ENCODE measurements at places on chromosomes 2 and 18.

DNA sequence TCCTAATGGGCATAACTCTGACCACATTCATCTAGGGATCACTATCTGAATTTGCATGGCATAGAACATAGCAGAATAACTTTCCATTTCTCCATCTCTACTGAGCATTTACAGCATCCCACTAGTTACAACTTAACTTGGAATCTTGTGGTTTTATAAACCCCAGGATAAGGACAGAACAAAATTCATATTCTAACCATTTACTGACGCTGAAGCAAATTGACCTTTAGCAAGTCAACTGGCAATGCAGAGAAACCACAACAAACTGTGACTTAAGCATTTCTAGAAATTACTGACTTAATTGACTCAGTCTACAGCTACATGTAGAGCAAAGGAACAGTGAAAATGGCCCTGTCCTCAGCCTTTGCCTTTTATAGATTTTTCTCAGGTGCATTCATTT, 61.2 kb downstream of the DCC start:
- DNase-seq: no peak

DNA sequence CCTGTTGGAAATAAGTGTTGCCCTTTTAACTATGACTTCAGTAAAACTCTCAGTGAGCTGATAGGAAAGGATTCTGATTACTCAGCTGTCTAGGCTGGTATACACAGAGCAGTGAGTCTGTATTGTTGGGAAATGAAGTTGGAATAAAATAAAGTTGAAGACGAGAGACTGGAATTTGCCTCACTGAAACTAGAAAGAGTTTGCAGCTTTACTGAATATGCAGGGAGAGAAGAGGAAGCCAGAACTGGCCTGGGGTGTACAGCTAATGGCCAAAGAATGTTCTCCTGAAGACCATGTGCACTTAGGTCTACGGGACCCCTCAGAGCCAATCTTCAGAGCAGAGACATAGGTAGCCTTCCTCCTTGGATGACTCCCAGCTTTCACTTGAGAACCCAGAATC, 26.5 kb downstream of the EIF4E2 start:
- DNase-seq: no peak

GRCh38 chr2:189238903-189239302, 59.3 kb upstream of the COL5A2 start:
- DNase-seq: no peak

DNA sequence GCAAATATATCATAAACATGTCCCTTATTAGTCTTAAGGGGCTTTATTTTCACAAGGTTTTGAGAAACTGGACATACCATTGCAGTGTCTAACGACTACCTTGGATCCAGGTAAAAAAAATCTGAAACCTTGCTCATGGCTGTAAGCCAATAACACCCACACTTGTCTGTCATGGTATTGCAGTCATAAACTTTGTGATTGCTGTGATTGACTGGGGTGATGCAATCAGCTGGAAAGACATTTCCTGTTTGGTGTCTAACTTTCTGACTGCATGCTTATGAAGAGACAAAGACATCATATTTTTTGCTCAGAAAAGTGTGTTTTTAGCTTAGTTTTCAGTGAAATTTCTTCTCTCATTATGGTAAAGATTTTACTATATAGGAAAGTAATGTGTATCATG, 635.0 kb downstream of the TSN start:
- DNase-seq: no peak

- DNase-seq: no peak
Measured at GRCh38 chr2:169301596-169302335, 60.6 kb downstream of the LRP2 start.

GRCh38 chr2:187617905-187618304, 63.7 kb upstream of the TFPI start:
- DNase-seq: no peak

DNA sequence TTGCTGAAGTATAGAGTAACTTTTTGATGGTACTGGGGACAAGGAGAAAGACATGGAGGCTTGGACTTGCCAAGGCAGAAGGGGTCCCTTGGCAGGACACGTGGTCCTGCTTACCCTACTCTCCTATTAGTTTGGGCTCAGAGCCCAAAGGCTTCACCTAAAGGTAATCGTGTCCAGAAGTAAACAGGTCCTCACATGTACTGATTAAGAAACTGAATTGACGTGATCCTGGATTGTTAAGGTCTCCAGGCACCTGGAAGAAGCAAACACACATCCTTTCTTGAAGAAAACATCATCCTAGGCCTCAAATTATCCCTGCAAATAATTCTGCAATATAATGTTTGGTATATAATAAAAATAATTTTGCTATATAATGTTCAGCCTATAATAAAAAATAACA, 50.0 kb downstream of the DTNB start:
- DNase-seq: no peak

DNA sequence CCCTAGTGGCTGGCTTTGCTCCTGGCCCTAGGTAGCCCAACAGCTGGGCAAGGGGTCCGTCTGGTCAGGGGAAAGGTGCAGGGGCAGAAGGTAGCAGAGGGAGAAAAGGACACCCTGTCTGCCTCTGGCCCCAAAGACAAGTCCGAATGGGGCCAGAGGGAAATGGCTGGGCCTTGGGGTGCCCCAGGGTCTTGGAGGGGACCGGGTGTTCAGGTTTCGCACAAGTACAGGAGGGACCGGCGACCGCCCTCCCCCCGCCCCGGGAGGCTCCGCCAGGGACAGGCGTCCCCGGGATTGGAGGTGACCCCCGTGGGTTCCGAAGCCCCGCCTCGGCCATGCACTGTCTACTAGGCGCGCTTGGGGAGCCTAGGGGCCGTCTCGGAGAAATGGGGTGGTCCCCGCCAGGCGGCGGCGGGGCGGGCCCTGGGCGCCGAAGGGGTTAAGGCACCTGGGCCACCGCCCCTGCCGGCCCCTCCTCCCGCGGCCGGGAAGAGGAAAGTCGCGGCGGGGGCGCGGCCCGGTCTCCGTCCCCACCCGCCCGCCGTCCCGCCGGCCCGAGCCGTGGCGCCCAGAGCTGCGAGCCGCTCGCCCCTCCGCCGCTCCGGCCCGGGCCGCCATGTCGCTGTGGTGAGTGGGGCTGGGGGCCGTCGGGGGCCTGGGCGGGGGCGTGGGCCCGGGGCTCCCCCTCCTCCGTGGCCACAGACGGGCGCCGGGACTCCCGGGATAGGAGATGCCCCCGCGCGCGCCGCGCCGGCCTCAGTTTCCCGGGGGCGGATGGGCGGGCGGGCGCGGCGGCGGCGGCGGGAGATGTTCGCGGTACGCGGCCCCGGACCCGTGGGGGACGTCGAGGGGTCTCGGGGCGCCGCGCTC, at the start of gene B3GNT7:
TSS of gene B3GNT7 (plus strand) at position 523 of the 870 bp plus-strand sequence. CDS start at position 617, 94 bp downstream.
- DNase-seq: no peak

DNA sequence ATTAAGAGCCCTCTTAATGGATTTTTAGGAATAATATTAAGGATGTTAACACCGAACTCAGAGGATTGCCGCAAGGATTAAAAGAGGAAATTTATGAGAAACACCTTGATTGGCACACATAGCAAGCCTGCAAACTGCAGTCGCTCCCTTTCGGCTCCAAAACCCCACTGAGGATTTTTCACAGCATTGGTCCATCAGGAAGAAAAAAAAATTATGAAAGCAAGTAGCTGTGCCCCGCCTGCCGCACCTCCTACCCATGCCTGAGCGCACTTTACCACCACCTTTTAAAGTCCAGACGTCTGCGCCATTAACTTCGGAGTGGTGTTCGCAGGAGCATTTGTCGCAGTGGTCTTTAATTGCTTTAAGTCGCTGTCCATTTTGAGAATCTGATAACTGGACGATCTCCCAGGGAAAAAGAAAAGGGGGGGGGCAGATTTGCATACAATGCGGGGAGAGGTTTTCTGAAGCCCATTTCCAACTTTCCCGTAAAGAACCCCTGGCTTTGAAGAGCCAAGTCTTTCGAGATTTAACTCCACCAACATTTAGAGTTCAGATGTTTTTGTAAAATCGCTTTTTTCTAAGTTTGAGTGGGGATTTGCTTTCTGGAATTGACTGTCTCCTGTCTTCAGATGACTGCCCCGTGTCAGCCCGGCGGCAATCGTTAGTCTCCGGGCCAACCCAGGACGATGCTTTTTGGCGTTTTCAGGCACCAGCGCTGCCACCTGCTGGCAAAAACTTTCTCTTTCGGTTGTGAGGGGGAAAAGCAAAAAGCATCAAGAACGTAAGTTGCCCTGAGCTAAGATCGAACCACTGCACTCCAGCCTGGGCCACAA, 913 bp upstream of the TRABD2A start:
- DNase-seq: peak; percentile 73

GRCh38 chr2:64489081-64489751, 34.9 kb upstream of the AFTPH start:
- DNase-seq: no peak
